RCC 7860 (cell line): ENCODE measurements at places on chromosomes 1 and 21.

GRCh38 chr1:182438326-182438725 lies 11.6 kb upstream of the RGSL1 start:
- DNase-seq = no peak

- no peak for DNase-seq
Observed at GRCh38 chr1:80221319-80221718, 1214.8 kb upstream of the ADGRL4 start.

GRCh38 chr21:29817450-29817849 lies 122.3 kb downstream of the GRIK1 start:
- no peak for DNase-seq

DNA sequence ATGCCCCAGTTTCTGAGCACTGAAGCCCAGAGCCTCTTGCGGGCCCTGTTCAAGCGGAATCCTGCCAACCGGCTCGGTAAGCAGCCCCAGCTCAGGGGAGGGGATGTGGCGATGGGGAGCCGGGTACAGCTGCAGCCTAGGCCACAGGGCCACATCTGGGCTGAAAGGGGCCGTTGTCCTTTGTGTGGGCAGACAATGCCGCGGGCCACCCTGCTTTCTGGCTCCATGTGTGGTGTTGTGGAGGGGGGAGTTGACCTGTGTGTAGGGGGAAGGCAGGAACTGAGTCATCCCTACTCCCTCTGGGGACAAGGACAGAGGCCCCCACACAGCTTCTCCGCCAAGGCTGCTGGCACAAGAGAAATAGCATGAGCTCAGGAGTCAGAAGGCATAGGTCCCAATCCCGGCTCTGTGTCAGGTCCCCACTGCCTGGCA lies 26.0 kb downstream of the RPS6KA1 start:
- peak; percentile 19 for DNase-seq

DNA sequence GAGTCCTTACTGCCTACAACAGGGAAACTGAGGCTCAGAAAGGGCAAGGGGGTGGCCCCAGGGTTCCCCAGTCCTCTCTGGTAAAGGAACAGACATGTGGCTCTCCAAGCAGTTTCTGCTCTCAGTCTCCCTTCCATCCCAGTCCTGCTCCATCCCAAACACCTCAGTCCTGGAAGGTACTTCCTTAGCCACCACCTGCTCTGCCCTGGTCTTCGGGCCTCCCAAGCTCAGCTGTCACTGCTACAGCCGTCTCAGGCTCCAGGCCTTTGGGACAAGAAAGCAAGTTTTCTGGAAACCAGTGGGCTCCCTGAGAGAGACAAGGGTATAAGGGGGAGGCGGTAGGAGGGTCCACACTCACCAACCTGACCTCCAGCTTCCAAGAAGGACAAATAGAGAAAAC lies 23.1 kb upstream of the ADGRB2 start:
- no peak for DNase-seq

DNA sequence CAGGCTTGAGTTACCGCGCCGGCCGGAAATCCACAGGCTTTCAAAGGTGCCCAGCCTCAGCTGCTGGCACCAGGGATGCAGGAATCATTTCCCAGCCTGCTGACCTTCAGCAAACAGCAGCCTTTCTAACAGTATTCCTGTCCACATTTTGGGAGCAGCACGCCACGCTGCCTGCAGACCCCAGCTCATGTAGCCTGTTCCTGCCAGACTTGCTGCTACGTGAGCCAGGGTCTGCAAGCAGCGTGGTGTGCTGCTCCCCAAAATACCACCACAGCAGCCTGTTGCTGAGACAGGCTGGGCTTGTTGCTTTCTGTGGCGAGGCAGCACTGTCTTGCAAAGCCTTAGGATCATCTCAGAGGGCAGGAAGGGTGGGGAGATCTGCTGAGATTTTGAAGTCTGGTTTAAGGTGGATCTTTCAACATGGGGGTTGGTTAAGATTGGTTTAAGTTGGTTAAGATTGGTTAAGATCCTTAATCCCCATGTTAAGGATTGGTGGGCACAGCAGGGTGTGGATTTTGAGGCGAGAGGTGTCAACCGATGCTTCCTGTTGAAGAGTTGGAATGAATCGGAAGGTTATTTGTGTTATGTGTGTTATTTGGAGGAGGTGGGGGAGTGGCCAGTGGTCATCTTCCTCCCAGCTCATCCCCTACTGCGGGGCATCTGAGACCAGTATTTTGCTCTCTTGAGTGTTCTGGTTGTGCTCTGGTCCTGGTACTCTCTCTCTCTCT lies 12.9 kb downstream of the FAAH start:
- no peak for DNase-seq

DNA sequence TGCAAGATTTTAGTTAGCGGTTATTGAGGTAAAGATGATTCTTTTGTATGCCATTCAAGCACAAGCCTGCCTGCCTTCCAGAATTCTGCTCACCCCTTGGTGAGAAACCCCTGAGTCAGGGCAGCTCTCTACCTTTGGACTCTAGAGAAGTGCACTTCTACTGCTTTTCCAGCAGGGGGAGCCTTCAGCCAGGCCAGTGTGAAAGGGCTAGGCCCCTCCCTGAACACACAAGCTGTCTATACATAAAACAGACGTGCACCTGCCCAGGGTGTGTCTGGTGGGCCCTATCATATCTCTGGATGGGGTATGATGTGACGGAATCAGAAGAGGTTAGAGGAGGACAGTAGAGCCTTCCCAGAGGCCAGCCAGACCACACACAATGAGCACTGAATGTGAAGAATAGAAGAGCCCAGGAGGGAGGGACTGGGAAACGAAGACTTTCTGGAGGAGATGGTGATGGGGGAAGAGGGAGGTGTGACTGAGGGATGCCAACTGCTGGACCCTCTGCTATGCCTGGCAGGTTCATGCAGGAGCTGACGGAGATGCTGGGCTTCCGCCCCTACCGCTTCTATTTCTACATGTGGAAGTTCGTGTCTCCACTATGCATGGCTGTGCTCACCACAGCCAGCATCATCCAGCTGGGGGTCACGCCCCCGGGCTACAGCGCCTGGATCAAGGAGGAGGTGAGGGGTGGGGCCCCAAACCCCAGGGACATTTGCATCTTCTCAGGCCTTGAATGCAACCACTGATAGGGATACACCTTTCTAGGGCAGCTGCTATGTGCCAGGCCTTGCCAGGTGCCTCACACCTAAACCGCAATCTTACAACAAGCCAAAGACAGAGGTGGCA lies 13.0 kb upstream of the KCNC4 start:
- peak; percentile 65 for DNase-seq

GRCh38 chr1:66302815-66303214 lies 231.1 kb upstream of the SGIP1 start:
- no peak for DNase-seq

- DNase-seq = no peak
Observed at GRCh38 chr1:79777481-79778219, 771.1 kb upstream of the ADGRL4 start.
